H9 (cell line): ENCODE measurements at places on chromosomes 7 and 10. TPM values are rescaled to one million over a fixed set of nuclear protein-coding genes. Genes with fewer than 3 reads are reported as not detected.
A peak's percentile ranks its signal among the peaks of the same experiment; 100 is the strongest.

DNA sequence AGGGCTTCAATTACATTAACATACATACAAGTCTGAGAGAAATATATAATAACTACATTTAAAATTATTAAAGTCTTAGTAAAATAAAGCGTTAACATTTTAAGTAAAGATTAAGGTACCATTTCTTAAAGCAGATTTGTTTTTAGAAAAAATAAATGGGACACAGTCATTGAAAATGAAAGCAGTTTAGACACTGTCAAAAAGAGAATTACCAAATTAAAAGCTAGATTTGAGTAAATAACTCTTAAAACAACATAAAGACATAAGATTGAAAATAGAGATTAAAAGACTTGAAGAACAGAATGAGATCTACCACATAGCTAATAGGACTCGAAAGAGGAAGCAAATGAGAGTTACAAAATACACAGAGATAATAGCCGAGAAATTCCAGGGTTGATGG is 562.2 kb upstream of the FOXK1 start:
- DNase-seq = no peak

The ADAM8 gene
- total RNA-seq = 4.5 and 5.4 TPM in 2 replicates

GRCh38 chr7:81361769-81362312 is 408.0 kb downstream of the HGF start:
- no peak for DNase-seq

- no peak for DNase-seq
These were observed 123.1 kb downstream of the NRBF2 start for GRCh38 chr10:63256009-63256773.

DNA sequence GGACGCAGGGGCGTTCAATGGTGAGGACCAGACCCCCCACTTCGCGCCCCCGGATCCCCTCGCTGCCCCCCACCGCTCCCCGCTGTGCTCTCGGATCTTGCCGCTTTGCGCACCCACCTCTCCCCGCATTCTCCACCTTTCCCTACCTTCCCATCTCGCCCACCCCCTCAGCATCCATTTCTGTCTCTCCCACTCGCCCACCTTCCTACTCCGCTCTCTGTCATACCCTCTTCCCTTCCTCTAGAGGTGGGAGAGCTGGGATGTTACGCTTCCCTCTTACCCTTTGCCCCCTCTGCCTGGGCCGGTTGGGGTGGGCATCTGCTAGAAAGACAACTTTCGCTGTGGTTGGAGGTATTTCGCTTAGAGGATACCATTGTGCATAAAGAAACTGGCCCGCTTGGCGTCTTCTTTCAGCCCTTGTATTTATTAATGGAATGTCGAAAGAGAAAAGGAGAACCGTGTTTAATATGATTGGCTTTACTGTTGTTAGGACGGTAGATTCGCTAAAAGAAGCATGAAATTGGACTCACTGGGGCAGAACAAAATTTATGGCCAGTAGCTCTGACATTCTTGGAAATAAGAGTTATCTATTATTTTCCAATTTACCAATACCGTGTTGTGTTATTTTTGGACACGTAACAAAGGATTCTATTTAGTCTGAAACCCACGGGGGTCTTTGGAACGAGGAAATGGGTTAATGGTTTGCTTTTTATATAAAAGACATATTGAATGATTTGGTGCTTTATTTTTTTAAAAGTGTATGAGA is 873 bp downstream of the PRKAR2B start:
- DNase-seq = no peak

GRCh38 chr7:11252011-11252607 is 278.4 kb downstream of the PHF14 start:
- DNase-seq = no peak

DNA sequence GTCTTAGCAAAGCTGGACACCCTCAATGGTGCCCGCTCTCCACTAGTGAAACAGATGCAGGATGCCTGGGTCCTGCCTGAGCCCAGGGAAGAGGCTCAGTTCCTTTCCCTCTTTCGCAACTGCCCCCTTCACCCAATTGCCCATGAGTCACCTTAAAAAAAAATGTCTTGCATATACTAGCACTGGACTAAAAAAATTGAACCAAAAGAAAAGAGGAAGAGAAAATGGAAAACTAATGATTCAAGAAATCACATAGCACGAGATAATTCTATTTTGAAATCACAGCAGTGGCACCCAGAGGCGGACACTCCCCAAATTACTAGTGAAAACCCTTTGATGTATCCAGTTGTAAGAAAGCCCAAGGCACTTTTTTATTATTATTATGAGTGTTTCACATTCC is 972.5 kb downstream of the LRMDA start:
- DNase-seq = no peak

DNA sequence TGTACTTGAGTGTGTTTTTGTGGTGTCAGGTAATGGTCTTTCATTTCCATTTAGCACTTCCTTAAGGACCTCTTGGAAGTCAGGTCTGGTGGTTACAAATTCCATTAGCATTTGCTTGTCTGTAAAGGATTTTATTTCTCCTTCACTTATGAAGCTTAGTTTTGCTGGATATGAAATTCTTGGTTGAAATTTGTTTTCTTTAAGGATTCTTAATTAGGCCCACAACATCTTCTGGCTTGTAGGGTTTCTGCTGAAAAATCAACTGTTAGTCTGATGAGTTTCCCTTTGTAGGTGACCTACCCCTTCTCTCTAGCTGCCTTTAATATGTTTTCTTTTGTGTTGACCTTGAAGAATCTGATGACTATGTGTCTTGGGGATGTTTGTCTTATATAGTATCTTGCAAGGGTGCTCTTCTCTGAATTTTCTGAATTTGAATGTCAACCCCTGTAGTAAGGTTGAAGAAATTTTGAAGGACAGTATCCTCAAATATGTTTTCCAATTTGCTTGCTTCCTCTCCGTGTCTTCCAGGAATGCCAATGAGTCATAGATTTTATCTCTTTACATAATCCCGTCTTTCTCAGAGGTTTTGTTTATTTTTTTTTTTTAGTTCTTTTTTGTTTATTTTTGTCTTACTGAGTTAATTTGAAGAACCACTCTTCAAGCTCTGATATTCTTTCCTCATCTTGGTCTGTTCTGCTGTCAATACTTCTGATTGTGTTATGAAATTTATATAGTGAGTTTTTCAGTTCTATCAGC is 70.2 kb downstream of the SLC39A12 start:
- DNase-seq = no peak

The GPR141 gene
- total RNA-seq = 0.50 and 0.55 TPM in 2 replicates

- DNase-seq = peak; percentile 55
These were observed 4.9 kb upstream of the NKX2-3 start for GRCh38 chr10:99527526-99528493.

DNA sequence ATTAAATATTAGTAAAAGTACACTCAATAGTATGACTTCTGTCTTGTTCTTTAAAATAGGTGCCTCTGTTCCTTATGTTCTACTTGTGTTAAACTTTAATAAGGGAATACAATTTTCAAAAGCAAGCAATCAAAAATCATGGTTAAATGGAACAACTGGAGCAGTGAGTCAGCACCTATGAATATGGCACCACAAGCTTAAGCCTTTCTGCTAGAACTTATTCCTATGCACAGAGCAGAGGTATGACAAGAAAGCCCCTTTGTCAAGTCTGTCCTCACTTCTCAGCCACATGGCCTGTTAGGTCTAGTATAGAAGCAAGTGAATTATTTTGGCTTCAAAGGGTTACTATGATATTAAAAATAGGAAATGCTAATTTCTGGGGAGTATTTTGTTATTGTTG is 29.8 kb downstream of the FAM13C start:
- DNase-seq = no peak
